ENCODE measurements at places on chromosomes 5 and 9.
A peak's percentile ranks its signal among the peaks of the same experiment; 100 is the strongest.

DNA sequence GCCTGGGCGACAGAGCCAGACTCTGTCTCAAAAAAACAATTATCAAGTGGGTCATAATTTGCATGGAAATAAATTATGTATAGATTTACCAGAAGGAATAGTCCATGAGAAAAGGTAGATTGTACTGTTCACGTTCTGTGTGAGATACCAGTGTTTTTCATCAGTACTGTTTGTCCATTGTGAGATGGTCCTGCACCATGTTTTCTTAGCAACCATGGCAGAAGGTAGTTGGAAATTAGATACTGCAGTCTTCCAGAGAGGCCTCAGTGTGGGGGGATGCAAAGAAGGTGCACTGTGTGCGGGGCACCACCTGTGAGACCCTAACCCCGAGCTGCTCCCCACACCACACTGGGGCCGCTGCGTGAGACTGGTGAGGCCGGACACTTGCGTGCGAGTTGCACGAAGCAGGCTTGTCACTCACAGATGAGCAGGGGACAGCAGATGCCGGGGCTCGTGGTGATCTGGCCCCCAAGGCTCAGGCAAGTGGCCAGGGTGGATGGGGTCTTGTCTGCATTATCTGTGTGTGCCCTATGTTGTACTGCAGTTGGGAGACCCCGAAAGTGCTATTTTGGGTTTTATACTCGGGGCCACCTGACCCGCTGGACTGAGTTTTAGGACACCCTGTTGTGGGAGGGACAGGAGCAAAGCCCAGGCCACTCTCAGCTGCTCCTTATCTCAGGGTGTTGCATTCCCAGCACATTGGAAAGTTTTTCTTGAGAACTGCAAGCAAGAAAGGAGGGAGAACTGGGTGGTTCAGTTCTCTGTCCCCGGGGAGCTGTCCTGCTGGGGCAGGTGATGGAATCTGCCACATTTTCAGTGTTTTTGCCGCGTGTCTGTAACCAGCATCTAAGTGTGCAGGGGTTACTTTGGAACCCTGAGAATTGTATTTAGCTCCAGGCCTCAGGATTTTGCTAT, 61.9 kb downstream of the EHMT1 start:
- DNase-seq, result no peak

DNA sequence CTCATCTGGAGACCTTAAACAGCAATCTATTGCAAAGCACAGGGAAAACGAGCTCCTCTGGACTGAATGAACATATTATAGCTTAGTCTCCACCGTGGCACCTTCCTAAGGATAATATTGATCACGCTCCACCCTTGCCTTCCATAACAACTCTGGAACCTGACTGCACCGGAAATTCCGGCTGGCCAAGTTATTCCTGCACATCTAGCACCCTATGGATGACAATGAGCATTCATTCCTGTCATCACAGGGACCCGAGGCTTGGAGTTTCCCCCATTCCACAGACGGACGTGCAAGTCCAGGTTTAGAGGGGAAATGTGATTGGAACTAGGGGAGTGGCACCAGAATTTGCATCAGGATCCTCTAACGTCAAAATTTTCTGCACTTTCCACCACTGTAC, 27.5 kb downstream of the STK10 start:
- DNase-seq, result no peak

GRCh38 chr9:91907484-91908292, 42.3 kb downstream of the ROR2 start:
- no peak for DNase-seq

DNA sequence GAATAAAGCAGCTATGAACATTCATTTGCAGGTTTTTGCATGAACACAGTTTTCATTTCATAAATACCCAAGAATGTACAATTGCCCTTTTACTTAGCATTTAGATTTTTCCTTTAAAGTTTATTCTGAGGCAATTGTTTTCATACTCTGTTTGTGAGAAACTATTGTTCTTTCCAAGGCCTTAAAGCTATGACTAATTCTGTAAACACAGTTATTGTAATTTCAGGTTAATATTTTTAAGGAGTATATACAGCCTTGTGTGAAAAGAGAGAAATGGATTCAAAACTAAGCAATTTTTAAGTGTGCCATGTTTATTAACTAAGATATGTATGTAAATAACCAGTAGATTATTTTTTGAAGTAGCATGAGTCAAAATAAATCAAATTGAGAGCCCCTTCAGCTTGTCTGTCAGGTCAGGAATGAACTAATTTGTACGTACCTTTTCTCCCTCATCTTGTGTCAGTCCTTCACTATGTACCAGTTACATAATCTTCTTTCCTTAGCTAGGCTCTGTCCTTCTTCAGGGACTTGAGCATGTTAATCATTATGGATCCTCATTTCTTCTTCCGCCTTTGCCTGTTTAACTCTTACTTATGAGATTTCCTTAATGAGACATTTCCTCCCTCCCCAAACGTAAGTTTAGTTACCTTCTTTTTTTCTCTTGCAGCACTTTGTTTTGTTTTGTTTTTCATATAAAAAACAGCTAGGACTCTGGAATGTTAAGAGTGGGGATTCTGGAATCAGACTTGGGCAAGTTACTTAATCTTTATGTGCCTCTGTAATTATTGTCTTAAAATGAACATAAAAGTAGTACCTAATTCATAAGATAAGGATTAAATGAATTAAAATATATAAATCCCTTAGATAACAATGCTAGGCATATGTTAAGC, 63.6 kb downstream of the NIPBL start:
- DNase-seq, result no peak

DNA sequence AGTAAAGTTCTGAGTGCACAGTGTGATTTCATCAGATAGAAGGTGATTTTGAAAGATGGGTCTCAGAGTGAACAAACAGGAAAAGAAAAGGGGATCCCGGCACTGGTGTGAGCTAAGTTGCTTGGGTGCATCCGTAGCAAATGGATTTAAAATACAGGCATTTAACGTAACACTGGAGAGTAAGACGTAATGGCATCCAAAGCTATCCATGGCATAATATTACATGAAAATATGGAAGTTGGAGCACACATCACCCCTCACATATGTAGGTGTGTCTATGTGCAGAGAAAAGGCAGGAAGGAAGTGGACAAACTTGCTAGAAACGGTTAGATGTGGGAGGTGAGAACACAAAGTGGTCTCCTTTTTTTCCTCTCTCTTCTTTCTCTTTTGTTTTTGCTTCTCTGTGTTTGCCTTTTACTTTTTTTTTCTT, 38.2 kb upstream of the SEMA4D start:
- DNase-seq, result no peak

- no peak for DNase-seq
Measured at GRCh38 chr5:178461004-178461730, 129.0 kb downstream of the COL23A1 start.

- DNase-seq, result no peak
Measured at GRCh38 chr5:7882926-7883325, 14.0 kb downstream of the MTRR start.

DNA sequence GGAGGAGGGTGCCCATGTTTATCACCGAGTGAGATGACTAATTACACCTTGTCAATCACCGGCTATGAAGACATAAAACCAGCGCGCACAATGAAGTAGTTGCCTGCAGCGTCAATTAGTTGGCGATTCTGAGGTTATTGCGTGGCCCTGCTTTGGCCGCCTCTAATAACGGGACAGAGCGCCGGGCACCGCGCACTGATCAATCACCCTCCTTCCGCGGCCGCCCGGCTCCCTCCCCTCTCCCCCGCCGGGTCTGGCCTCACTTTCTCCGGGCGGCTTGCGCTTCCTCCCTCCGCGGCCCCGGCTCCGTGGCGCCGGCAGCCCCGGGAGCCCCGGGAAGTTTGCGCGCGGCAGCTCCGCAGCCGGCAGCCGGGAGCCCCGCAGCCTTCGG, 3.3 kb upstream of the LHX2 start:
- DNase-seq, result peak; percentile 21
